ENCODE measurements at places on chromosomes 5 and 9.
A peak's percentile ranks its signal among the peaks of the same experiment; 100 is the strongest.

DNA sequence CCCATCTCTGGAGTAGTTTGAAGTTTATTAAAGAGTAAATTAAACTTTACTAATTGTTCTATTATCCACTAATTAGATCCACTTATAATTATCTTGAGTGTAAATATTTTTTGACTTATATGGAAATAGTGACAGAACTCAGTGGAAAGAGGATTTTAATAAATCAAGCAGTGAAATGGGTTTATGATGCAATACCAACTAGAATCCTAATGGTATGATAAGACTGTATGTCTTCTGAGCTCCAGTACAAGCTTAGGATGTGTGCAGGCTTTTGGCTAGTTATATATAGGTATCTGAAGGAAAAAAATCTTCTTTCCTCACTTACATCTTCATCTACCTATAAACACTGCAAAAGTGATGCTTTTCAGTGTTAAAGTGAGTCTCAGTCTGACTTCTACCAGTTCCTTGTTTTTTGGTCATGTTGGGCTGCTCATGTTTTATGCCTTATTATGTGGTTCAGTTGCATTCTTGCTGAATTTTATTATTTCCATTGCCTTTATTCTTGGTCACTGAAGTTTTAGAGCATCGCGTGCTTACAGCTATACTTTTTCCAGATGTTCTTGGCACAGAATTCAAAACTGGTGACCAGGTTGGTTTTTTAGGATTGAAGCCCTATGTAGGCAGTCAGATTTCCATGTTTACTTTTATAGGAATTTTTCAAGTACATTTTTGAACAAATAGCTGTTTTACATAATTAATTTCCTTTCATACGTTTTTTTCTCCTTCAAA, 30.5 kb downstream of the XRCC4 start:
- DNase-seq, result no peak

- DNase-seq, result no peak
These were observed 32.7 kb upstream of the GTF2H2C start for GRCh38 chr5:69527128-69527770.

GRCh38 chr9:106177216-106177615, 482.9 kb downstream of the TMEM38B start:
- DNase-seq, result peak; percentile 34

DNA sequence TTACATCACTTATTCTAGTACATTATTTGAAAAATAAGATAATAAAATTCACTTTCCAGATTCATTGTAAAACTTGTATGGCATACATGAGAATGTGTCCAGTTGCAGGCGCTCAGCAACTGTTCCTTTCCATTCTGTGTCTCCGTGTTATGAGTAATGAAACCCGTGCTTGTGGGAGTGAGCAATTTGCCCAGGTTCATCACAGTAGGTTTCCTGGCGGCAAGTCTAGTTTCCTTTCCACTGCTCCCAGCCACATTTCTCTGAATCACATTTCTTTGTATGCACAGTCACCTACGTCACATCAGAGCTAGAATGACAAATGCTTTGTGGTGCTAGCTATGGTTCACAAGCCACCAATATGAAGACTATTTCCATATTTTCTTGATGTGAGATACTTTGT, 39.9 kb downstream of the MOCS2 start:
- DNase-seq, result no peak

DNA sequence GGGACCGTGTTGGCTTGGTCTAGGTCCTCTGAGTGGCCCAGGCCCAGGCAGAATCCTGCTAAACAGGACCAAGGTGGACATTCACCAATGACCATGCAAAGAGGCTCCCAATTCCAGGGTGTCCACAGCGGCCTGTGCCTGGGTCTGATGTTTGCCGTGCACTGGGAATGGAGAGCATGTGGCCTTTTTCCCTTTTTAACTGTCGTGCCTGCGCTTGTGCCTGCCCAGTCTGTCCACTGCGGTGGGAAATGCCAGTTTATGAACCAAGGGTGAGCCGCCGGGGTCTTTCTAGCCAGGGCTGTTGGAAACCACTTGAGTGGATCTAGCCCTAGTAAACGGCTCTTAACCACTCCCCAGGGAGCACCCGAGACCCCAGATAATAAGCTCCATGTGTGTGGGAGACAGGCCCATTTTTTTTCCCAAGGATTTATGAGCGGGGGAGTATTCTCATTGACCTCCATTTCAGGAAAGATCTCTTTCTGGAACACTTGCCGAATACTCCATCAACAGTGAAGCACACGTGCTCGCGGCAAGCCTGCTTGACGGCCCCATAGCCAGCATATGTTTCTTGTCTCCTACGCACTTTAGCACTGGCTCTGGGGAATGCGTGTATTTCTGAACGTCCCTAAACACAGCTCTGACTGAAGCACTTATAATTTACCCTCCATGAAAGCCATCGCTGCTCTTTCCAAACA, 93.2 kb upstream of the PHYKPL start:
- no peak for DNase-seq

DNA sequence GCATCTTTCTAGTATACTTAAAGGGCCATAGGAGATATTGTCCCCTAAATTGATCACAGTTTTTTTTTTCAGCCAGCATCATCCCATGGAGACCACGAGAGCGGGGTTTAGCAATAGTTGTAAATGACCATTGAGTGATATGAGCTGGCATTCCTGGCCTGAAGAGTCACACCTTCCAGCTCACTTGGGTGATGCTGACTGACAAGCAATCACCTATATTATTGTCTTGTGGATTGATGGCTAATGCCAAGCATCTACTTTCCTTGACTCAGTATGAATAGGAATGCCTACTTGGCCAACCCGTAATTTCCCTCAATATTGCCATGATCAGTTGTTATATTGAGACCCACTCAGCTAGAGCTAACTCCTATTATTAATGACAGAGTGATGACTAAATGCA, 70.5 kb downstream of the ADAMTSL1 start:
- no peak for DNase-seq

- DNase-seq, result no peak
These were observed 54.7 kb downstream of the DPYSL3 start for GRCh38 chr5:147454996-147455677.

DNA sequence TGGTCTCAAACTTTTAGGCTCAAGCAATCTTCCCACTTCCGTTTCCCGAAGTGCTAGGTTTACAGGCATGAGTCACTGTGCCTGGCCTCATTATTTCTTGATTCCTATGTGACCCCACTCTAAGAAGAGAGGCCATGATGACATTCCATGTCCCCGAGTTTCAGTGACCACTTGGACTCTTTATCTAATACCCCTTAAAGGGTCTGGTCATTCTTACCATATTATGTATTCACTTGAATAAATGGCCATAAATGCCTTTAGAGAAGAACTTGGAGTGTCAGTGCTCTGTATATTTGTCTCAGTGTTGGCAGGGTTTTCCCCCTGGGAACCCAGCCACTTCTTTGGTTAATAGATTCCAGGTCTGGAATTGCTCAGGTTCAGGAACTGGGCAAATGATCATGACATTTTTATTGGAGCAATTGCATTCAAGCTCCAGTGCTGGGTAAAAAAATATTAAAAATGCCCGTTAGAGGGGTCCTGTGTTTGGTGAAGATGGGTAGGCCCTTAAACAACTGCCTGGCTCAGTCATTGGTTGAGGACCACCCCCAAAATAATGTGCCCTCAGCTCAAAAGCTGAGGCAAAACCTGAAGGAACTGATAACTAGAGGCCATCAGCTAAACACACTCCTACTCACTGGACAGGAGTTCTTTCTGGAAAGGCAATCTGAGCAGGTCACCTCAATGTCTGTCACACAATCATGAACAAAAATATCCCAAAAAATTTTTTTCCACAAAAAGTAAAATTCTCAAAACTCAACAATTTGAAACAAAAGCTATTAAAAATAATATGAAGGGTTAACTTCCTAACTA, 186.6 kb upstream of the ZNF608 start:
- DNase-seq, result no peak

- DNase-seq, result no peak
These were observed 299.2 kb downstream of the ELAVL2 start for GRCh38 chr9:23526806-23527205.

- DNase-seq, result no peak
These were observed 350.7 kb upstream of the TLE4 start for GRCh38 chr9:79221084-79221483.

DNA sequence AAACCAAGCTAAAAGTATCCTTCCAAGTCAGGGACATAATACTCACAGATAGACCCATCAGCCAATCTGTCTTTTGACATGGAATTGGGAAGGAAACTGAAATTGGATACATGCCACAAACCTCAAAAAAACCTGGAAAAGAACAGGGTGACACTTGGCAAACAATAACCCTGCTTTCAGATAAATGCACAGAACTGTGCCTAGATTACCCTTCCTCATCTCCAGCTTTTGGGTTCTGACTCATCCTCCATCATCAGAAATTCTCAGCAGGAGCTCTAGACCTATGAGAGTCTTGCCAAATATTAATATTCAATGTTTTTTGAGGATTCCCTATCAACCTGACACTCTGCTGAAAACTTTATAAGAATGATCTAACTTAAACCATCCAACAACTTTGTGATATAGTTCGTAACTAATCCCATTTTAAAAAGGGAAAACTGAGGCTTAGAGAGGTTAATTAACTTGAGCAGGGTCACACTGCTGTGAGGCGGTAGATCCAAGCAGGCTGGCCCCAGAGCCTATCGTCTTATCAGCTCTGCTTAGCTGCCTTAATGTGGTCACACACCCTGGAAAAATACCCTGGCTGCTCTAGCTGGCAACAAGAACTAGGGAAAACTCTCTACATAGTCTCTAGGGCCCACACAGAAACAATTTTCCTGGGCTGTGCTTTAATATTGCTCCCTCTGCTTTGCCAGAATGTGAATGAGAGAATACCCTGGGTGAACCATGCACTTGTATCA, 157.0 kb upstream of the TRPC7 start:
- no peak for DNase-seq

DNA sequence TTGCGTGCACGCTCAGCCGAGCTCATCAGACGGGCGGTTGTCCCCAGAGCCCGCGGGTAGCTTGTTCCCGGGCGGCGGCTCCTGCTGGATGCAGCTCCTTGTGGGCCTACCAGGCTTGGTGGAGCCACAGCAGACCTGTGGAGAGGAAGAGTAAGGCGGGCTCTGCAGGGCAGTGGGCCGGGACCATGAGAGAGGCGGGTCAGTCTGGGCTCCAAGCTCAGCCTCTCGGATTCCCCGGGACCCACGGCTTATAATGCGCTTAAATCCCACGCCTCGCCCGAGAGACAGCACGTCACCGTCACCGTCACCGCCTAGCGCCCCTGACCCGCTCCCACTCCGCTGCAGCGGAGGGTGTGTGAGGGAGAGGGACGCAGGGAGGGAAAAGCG, 1.9 kb upstream of the ANKRD18A start:
- no peak for DNase-seq

- no peak for DNase-seq
These were observed 216.4 kb upstream of the MAP3K1 start for GRCh38 chr5:56598941-56599340.

DNA sequence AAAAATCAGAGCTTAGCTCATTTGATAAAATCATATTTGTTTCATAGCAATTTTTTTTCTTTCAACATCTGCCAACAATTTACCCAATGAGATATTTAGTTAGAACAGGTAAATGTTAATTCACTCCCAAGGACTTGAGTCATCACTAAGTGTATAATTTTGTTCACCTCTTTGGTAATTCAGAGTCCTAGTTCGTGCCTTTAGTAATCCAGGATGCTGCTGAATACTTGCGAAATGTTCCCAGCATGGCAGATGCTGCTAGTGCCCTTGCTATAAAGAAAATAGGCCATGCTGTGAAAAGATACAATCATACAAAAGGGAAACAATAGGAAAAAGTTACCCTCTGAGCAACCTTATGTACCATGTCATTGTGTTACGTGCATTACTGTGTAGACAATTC, 210.5 kb downstream of the CSNK1G3 start:
- DNase-seq, result no peak

- no peak for DNase-seq
These were observed 95.7 kb upstream of the ITGA1 start for GRCh38 chr5:52692039-52692438.

GRCh38 chr5:155926031-155926430, 400.9 kb upstream of the SGCD start:
- DNase-seq, result no peak

GRCh38 chr9:122551371-122551770, 1.5 kb upstream of the OR1N2 start:
- DNase-seq, result no peak

GRCh38 chr5:177557041-177557647, 2.8 kb upstream of the FAM193B start:
- DNase-seq, result no peak

DNA sequence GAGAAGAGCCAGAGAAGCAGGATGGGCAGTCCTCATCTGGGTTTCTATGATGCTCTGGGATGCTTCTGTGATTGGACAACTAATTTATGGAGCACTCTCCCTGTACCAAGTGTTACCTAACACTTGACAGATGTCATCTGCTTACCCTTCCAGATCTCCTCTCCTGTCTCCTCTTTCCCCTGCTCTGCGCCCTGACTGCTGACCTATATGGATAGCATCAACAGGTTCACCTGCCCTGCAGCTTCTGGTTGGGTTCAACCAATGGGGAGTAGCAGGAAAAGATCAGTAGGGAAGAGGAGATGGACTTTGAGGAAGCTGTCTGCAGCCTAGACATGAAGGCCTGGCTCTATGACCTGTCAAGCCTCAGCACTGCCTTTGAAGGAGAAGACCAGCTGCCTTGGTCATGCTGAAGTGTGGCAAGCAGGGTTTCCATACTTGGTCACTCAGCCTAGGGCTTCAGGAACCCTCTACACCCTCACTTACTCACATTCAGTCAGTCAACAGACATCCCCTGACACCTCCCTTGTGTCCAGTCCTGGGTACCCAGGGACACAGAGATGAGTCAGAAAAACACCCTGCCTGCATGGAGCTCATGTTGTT, 11.3 kb upstream of the P4HA2 start:
- no peak for DNase-seq

Data from putamen (tissue), 1 donor.